ENCODE measurements at places on chromosomes 12 and 14.
A peak's percentile ranks its signal among the peaks of the same experiment; 100 is the strongest.

DNA sequence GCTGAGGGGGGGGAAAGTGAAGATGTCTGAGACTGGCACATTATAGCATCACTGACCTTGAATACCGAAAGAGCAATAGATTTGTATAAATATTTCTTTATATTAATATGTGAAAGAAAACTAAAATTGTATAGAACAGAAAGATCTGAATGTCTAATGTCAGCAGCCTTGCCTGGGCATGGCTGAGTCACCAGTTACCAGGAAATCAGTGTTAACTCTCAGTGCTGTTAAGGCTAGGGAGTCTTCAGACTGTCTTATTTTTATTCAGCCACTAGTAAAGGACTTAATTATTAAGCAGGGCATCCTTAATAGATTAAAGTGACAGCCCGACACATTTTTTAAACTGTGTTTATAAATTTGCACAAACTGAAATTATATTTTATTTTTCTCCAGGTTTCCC, 122.9 kb upstream of the AEBP2 start:
- DNase-seq, result no peak

- no peak for DNase-seq
Observed at GRCh38 chr14:64110802-64111201, 183.4 kb downstream of the ESR2 start.

DNA sequence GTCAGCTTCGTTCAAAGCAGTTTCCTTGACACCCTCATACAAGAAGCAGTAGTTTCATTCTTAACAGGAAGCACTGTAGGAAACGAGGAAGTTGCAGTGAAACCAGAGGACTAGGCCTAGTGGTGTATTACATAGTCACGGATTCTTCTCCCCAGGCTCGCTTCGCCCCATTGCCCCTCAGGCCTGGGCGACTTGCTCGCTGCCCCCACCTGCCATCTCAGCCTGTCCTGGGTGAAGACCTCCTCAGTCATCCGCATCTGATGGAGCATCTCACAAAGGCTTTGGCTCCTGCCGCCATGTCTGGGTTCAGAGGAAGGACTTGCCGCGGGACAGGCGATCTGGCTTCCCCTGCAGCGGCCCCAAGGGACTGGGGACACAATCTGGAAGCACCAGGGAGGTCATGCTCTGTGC, 93.5 kb downstream of the LMNTD1 start:
- DNase-seq, result no peak

DNA sequence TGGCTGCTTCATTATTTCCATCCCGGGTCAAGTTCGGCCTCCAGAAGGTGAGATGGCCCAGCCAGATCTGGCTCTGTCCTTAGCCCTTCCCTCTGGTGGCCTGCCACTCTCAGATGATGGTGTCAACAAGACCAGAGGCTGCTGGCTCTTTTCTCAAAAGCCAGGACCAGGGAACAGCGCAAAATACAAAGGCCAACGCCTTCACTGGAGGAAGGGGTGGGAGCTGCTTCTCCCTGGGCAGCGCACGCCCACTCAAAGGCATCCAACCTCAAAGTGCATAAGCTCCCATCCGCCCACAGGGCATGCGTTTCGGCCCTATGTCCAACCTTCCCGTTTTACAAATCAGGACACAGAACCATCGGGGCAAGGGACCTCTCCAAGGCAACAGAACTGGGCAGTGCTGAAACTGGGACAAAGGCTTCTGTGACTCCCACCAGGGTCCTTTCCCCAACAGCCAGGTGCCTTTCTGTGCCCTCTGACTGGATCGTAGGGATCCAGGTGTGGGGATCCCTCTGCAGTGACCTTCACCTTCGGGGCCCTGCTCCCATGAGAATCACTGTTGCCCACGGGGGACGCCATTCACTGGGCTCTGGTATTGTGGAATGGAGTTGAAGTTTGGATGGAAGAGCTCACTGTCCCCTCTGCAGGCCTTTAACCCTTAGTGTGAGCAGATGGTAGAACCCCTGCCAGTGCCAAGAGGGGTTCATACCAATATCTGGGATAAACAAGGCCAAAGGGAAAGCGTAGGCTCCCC, 76.8 kb downstream of the NINJ2 start:
- no peak for DNase-seq

GRCh38 chr12:1914114-1914911, 4.1 kb downstream of the CACNA2D4 start:
- DNase-seq, result no peak

GRCh38 chr12:84375449-84376170, 537.0 kb downstream of the SLC6A15 start:
- DNase-seq, result peak; percentile 1

- peak; percentile 74 for DNase-seq
Observed at GRCh38 chr14:90331497-90332270, at the start of gene NRDE2. NRDE2 (minus strand) TSS chr14:90331941; CDS start chr14:90331904, 37 bp downstream.

- no peak for DNase-seq
Observed at GRCh38 chr12:3281588-3282383, 204.6 kb downstream of the TSPAN9 start.

- DNase-seq, result no peak
Observed at GRCh38 chr12:107767466-107767865, 6.5 kb upstream of the PRDM4 start.

GRCh38 chr12:74066476-74066875, 471.2 kb upstream of the ATXN7L3B start:
- no peak for DNase-seq
